CD4-positive, alpha-beta T cell treated with Interferon alpha-2 for 1 hour (primary cell): ENCODE measurements at places on chromosomes 16 and 17.

- no peak for DNase-seq
Measured at GRCh38 chr17:57544401-57544800, 200.7 kb downstream of the CCDC182 start.

DNA sequence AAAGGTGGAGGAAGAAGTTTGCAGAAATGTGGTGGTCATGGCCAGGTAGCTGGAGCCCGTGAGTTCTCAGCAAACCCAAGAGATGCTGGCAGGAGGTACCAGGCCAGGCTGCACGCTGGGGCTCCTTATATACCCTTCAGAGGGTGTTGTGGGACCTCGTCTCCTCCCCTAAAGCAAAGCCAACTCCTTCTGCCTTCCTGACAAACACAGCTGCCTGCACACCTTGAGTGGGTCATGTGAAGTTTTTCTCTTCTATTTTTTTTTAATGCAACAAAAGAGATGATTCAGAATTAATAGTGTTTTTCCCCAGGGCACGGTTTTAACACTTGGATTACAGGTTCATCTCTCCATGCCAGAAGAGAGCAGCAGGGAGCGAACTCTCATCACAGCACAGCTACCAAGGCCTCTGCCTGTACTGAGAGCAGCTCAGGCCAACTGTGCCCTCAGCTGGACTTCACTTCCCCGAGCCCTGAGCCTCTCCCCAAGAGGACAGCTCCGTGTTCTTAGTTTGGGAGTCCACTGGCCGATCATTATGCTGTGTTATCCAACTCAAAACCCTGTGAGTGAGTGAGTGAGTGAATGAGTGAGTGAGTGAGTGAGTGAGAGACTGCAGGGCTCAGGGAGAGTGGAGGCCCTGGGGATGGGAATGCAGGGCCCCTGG lies at the start of gene KRT15:
KRT15 (minus strand) TSS at position 102 of the 661 bp plus-strand sequence; CDS start at position 39, 63 bp downstream.
- no peak for DNase-seq

DNA sequence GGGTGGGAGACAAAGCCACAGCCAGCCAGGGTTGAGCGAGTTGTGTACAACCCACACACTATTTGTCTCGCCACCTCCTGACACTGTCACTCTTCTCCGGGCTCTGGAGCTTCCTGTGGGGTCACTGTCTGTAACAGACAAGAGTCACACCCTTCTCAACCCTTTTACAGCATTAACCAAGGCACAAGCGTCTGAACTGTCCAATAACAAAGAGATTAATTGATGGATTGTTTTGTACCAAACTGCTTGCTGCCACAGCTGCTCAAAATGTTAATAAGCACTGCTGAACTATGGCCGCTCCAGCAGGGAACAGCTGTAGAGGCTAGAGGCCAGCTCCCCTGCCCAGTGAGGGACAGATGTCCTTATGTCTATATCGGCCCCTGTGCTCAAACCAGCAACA lies 25.2 kb upstream of the HYDIN start:
- no peak for DNase-seq

GRCh38 chr17:68792042-68792685 lies 163.0 kb downstream of the ABCA8 start:
- DNase-seq: no peak

DNA sequence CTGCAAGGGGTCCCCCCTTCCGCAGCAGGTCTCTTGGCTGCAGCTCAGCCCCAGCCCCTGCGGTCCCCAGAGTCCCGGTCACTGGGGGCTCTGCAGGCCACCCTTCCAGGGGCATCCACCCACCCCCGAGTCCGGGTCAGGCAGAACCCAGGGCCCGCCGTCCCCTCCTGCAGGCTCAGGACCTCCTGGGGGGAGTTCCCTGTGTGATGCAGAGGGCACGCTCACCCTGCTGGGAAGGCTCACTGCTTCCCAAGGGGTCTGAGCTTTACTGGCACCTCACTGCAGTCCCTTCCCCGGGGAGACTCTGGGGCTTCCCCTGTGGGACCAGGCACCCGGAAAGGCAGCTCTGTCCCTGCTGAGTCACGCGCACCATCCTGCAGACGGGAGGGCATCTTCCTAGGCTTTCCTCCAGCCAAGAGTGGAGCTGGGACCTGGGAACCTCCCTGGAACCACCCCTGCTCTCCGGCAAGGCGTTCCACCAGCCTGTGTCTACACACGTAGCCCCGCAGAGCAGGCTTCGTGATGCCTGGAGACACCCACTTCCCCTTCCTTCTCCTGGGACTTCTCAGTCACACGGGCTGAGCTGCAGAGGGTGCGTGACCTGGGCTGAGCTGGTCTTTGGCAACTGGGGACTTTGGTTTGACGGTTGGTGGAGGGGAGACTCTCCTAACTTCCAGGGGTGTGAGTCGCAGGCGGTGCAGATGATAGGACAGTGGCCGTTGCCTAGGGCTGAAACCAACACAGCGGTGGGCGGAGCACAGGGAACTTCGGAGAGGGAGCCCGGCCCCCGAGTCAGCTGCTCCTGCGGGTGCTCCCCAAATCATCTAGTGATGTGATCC lies 23.4 kb downstream of the SLC25A10 start:
- DNase-seq: peak; percentile 13

DNA sequence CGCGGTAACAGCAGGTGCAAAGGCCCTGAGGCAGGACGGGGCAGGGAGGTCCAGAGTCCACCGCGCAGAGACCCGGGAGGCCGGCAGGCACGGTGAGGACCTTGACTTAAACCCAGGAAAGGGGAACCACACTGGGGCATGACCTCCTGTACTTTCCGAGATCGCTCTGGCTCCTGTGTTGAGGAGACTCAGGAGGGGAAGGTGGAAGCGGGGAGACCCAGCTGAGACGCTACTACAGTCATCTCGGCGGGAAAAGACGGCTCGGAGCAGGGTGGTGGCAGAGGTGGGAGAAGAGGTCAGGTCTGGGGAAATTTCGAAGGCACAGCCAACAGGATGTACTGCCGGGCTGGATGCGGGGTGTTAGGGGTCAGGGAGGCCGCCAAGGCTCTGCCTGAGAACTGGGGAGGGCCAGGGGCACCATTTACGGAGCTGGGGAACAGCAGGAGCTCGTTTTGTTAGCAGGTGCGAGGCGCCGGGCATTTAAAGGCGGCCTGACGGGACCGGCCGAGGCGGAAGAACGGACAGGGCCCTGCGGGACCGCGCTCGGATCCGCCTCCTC lies 22.3 kb downstream of the NPTX1 start:
- DNase-seq: no peak

DNA sequence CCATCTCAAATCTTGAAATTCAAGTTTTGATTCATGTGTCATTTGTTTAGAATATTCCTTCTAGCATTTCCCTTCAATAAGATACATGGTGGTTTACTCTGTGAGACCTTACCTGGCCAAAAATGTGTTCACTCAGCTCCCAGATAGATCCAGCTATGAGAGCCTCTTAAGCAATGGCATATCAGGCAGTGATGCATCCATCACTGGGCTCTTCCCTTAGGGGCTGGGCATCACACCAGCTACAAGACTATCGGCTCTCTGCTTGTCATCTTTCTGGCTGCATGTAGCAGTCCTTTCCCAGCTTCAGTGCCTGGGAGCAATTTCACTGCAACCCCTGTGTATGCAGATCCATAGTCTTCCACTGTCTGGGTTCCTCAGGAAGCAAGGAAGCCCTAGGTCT lies 40.6 kb downstream of the GOSR1 start:
- no peak for DNase-seq

- no peak for DNase-seq
Measured at GRCh38 chr16:1117176-1117900, 21.3 kb upstream of the C1QTNF8 start.

GRCh38 chr16:35748621-35749252 lies 2289.3 kb downstream of the TP53TG3F start:
- DNase-seq: no peak

GRCh38 chr17:68803164-68803929 lies 151.8 kb downstream of the ABCA8 start:
- DNase-seq: no peak

- DNase-seq: no peak
Measured at GRCh38 chr17:82108496-82108945, 10.5 kb upstream of the FASN start.

DNA sequence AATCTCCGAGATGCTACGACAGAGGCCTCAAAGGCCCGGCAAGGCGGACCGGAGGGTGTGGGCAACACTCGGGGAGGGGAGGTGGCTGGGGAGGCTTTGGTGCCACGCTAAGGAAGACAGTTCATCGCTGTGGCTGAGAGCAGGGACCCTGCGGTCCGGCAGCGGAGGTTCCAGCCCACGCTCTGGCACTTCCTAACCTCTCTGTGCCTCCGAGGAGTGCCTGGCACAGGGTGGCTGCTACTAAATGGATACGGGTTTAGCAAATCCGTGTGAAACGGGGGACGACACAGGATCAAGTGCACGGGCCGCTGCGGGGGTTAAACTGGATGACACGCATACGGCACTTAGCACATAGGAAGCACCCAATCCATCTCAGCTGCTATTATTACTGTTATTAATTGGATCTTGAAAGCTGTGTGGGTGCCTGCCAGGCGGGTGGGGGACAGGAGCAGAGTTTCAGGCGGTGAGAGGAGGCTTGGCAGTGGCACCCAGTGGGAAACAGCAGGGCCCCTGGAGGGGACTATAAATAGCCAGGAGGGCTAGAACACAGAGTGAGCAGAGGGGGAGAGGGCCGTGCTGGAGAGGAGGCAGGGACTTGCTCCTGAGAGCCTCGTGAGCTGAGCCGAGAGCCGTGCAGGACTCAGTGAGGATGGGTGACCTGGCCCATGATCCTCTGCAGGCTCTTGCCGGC lies 45.0 kb downstream of the ABR start:
- DNase-seq: no peak

DNA sequence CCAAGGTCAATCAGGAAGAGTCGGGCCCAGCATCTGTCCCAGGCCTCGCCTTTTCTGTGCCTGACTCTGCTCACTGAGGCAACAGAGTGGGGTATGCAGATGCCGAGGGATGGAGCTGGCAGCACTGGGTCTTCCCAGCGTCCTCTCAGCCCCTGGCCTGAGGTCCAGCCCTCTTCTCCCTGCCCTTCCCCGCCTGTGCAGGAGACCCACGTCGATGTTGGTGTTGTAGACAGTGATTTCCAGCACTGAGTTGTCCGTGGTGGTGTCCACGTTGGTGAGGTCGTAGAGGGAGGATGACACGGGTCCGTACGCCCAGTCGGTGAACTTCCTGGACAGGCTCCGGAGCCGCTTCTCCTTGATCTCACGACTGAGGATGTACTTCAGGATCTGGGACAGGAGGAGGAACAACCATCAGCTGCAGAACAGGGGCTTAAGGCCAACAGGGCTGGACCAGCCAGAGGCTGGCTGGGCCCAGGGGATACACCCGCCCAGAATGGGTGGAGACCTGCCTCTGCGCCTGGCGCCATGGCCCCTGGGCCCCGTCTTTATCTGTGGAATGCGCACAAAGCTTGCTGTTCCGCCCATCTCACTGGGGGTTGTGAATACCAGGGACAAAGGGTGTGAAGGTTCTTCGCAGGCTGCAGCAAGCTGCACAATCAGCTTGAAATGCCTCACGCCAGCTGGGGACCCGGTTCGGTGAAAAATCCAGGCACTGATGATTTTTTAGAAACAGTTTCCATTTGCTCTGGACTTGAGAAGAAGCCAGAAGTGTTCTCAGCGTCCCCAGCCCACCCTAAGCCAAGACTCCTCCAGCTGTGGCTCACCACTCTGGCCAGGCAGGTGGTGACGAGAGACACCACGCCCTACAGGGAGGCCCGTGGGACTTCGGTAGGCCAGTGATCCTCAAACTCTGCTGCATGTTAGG lies 27.5 kb downstream of the TRPV3 start:
- DNase-seq: no peak

GRCh38 chr16:24282141-24282540 lies 26.0 kb downstream of the CACNG3 start:
- DNase-seq: no peak

DNA sequence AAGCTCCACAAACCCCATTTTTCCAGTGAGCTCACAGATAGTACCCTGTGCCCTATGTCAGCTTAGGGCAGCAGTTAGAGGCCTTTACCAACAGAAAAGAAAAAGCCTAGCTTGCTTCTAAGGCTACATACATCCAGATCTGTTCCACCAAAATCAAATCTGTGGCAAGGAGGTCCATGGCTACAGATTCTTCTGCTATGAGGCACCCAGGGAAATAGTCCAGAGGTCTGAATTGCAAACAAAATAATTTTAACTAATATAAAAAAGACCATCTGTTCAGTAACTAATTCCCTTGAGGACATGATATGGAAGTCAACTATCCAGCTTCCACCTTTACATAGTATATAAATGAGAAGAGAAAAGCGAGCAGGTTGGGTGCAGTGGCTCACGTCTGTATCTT lies 129.3 kb downstream of the PARN start:
- no peak for DNase-seq

GRCh38 chr17:55159251-55159650 lies 105.5 kb upstream of the HLF start:
- no peak for DNase-seq

GRCh38 chr17:20779521-20779920 lies 200.0 kb downstream of the CDRT15L2 start:
- DNase-seq: no peak

DNA sequence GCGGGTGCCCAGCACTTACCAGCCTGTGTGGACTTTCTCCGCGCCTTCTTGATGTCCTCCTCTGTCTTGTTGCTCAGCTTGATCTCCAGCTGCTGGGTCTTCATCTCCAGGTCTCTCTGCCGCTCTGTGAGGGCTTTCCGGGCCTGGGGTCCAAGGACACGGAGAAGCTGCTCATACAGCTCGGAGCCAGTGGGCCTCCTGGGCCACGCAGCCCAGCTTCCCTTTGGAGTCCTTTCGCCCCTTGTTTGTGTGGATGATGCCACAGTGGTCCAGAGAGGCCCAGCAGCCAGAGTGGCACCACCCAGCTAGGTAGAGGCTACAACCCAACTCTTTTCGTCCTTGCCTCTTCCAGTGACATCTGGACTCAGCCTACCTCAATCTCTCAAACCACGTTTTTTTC lies 20.4 kb upstream of the RCVRN start:
- DNase-seq: no peak

- peak; percentile 61 for DNase-seq
Measured at GRCh38 chr17:63446753-63447470, 806 bp upstream of the CYB561 start.

GRCh38 chr17:19744492-19744891 lies 3.6 kb downstream of the ALDH3A1 start:
- DNase-seq: peak; percentile 7

DNA sequence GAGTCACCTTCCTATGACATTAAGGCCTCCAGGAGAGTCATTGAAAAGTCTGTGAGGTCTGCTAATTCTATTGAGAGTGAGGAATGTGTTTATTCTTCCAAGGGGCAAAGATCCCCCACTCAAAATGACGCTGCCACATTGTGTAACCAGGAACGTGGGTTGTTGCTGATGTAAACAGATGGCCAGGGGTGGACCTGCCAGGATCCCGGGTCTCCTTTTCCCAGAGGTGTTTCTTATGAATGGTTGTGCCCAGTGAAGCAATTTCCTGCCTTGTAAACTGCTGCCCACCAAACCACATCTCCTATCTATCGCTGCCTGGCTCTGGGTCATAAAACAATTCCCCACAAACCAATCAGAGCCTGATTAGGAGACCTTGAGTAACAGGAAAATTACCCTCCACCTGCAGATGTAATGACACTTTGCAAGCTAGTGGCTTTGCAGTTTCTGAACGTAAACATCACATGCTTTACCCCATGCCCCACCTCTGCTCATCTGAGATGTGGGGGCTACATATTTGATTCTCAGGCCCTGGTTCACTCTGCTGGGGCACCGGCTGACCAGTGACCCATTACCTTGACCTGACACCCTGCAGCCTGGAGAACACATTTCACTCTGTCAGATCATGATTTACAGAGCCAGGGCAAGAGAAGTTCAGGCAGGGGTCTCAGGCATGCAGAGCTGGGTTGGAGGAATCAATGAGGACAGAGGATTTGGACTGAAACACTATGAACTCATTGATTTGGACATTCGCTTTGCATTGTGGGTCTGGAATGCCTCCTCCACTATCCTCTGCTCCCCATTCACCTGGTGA lies 33.1 kb upstream of the DDX52 start:
- no peak for DNase-seq

GRCh38 chr17:52986056-52986662 lies 827.6 kb upstream of the CA10 start:
- no peak for DNase-seq
